ENCODE measurements at places on chromosomes 1 and 21. TPM values are rescaled to one million over a fixed set of nuclear protein-coding genes. Genes with fewer than 3 reads are reported as not detected.

Gene C1orf94
- total RNA-seq: not detected

Gene ANKRD65
- not detected for total RNA-seq

DNA sequence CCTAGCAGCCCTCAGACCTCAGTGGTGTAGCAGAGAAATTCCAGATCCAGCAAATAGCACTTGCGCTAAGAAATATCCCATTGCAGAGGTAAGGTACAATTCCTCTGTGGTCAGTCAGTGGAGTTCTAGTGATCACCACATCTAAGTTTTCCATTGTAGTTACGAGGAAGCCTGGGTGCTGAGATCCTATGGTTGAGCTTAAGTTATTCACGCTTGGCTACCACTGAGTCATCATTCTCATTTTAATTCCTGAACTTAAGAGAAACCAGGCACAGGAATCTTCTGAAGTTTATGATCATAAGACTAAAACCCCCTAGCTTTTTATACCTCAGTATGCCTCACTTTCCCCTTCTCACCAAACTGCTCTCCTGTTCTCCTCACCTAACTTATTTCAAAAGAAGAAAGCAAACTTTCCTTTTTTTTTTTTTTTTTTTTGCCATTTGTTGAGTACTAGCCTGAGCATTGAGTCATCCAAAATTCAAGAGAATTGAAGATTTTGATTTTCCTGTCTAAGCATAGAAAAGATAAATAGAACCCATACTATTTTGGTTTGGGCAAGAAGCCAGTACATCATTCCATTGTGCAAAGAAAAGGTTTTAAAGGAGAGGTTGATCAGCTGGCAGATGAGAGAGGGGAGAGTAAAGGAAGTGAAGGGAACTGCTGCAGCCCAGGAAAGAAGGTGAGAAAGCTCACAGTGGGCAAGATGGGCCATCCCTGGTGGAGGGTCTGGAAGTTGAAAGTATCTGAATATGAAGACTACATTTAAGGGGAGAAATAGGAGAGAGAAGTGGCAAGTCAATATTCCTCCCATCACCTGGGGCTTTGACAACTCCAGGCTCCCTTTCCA is 39.9 kb downstream of the SERBP1 start:
- peaks cover 68% of the 10 kb centered on the region for H3K36me3 ChIP-seq
- H3K27ac ChIP-seq: peak overlapping the region; percentile 69
- H3K4me3 ChIP-seq: no peak overlapping the region

DNA sequence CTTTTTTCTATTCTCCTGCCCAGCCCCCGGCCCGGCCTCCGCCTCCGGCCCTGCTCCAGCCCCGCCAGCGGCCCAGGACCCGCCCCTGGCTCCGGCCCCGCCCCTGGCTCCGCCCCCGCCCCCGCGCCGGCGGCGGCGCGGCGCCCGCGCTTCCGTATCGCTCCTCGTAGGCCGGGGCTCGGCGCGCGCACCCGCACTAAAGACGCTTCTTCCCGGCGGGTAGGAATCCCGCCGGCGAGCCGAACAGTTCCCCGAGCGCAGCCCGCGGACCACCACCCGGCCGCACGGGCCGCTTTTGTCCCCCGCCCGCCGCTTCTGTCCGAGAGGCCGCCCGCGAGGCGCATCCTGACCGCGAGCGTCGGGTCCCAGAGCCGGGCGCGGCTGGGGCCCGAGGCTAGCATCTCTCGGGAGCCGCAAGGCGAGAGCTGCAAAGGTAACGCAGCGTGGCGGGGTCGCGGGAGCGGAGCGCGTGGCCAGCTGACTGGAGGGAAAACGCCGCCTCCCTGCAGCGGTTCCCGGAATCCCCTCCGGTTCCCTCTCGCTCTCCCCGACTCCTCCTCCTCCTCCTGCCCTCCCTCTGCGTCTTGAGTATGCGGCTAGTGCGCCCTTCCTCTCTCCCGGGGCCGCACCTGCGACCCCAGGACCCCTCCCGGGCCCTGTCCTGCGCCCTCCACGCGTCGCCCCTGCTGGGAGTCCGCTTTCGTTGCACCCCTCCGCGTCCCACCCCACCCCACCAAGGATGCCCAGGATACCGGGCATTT is at the start of gene IFNAR2:
Gene IFNAR2 (plus strand): TSS at position 155 of the 761 bp plus-strand sequence. CDS start 11,985 bp downstream, outside the sequence.
- DNase-seq: peak; percentile 93
- peak within 1 kb of the TSS; percentile 84 for H3K4me3 ChIP-seq
- H3K4me1 ChIP-seq: peaks cover 43% of the 10 kb centered on the region
- peaks cover 2% of the 10 kb centered on the region for H3K27me3 ChIP-seq
- H3K36me3 ChIP-seq: peaks cover 29% of the 10 kb centered on the region

GRCh38 chr1:28833381-28833780 is 21.4 kb downstream of the OPRD1 start:
- no peak overlapping the region for H3K4me3 ChIP-seq
- H3K27ac ChIP-seq: no peak overlapping the region
- no peaks in the 10 kb centered on the region for H3K36me3 ChIP-seq
- H3K27me3 ChIP-seq: peaks cover 3% of the 10 kb centered on the region

GRCh38 chr21:16011719-16012118 is 281.9 kb downstream of the USP25 start:
- H3K27ac ChIP-seq: no peak overlapping the region
- no peak overlapping the region for H3K4me3 ChIP-seq
- DNase-seq: no peak
- H3K36me3 ChIP-seq: no peaks in the 10 kb centered on the region
- H3K27me3 ChIP-seq: no peaks in the 10 kb centered on the region

DNA sequence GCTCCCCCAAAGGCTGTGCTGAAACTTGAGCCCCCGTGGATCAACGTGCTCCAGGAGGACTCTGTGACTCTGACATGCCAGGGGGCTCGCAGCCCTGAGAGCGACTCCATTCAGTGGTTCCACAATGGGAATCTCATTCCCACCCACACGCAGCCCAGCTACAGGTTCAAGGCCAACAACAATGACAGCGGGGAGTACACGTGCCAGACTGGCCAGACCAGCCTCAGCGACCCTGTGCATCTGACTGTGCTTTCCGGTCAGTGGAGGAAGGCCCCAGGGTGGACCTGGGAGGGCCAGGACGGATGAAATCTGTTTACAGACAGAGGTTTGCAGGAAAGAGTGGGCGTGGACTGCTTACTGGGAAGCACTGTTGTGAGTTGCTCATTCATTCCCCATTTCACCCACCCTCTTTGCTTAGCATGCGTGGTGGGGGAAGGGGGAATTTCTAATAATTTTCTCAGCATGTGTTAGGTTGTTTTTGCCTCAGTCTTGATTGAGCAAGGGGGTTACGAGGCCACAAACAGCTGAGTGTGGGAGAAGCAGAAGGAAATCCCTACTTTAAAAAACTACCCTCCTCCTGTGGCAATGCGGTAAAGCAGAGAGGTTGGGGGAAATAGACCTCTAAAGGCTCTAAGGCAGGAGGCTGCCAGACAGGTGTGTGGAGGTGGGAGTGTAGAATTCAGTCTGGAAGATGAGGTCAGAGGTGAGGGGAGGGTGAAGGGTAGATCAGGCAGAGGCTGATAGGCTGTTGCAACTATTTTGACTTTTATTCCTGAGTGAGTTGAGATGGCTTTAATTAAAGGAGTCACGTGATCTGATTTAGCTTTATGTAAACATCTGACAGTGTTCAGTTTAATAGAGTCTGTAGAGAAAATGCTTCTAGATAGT is 1.3 kb downstream of the FCGR2A start:
- peaks cover 29% of the 10 kb centered on the region for H3K27me3 ChIP-seq
- peak; percentile 51 for DNase-seq
- no peak overlapping the region for H3K27ac ChIP-seq
- peaks cover 10% of the 10 kb centered on the region for H3K4me1 ChIP-seq
- no peaks in the 10 kb centered on the region for H3K36me3 ChIP-seq
- H3K4me3 ChIP-seq: no peak overlapping the region

- H3K4me3 ChIP-seq: no peak overlapping the region
- H3K27me3 ChIP-seq: peaks cover 2% of the 10 kb centered on the region
- no peak overlapping the region for H3K27ac ChIP-seq
- no peaks in the 10 kb centered on the region for H3K4me1 ChIP-seq
- DNase-seq: no peak
Observed at GRCh38 chr1:168692472-168692871, 36.5 kb downstream of the DPT start.

DNA sequence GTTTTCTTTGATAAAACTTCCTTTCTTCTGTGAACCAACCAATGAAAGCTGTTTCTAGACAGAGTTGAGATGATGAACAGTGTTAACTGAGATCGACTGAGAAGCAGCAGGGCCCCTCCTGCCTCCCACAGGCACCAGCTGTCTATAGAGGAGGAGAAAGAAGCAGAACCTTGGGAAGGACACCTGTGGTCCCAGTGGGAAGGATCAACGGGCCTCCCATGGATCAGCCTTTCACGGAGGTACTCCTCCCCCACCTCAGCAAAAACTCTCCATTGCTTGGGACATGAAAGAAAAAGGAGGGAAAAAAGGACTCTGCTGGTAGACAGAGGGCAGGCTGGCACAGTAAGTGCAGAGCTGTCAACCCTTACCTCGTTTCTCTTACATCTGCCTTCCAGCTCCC is 40.5 kb downstream of the PLPPR5 start:
- no peaks in the 10 kb centered on the region for H3K4me1 ChIP-seq
- DNase-seq: no peak
- H3K4me3 ChIP-seq: no peak overlapping the region
- H3K27ac ChIP-seq: no peak overlapping the region

- no peaks in the 10 kb centered on the region for H3K27me3 ChIP-seq
- no peak for DNase-seq
- no peak overlapping the region for H3K27ac ChIP-seq
- H3K36me3 ChIP-seq: no peaks in the 10 kb centered on the region
- no peaks in the 10 kb centered on the region for H3K4me1 ChIP-seq
Observed at GRCh38 chr1:238465449-238465848, 574.7 kb upstream of the ZP4 start.
